ENCODE measurements at places on chromosomes 5 and 9. TPM values are rescaled to one million over a fixed set of nuclear protein-coding genes. Genes with fewer than 3 reads are reported as not detected.

PTPA gene
- 120 TPM for total RNA-seq

DDX4 gene
- total RNA-seq: not detected

TMEM215 gene
- 0.18 TPM for total RNA-seq

CMYA5 gene
- total RNA-seq: 0.36 TPM

PCDHGA12 gene
- total RNA-seq: 3.8 TPM

MACROH2A1 gene
- 181 TPM for total RNA-seq

ANXA2R gene
- total RNA-seq: 1.1 TPM

LHX3 gene
- not detected for total RNA-seq

HTR4 gene
- not detected for total RNA-seq

SPINK14 gene
- total RNA-seq: not detected

KIAA0825 gene
- 2.0 TPM for total RNA-seq

PFN3 gene
- not detected for total RNA-seq

FOXD1 gene
- 0.33 TPM for total RNA-seq

TXNDC8 gene
- total RNA-seq: not detected

UTP15 gene
- 17.2 TPM for total RNA-seq

ARL14EPL gene
- not detected for total RNA-seq
